ENCODE measurements at places on chromosomes 12 and 14.

DNA sequence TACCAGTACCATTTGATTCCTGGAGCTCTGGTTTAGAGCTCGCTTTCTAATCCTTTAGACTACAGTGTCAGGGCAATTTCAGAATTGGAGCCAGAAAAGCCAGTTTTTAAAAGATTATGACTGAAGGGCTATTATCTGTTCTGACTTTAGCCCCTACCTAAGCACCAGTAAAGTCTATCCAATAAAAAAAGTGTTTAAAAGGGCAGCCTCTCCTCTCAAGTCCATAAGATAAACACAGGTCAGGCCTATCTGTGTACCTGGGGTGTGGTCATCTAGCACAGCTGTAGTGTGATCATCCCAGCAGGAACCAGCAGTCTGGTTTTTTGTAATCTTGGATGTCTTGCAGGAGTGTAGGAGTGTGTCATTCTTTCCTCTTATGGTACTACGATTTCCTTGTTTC, 6.6 kb downstream of the APPL2 start:
- no peak for DNase-seq

- DNase-seq = no peak
Observed at GRCh38 chr12:38527631-38528030, 211.1 kb downstream of the ALG10B start.

DNA sequence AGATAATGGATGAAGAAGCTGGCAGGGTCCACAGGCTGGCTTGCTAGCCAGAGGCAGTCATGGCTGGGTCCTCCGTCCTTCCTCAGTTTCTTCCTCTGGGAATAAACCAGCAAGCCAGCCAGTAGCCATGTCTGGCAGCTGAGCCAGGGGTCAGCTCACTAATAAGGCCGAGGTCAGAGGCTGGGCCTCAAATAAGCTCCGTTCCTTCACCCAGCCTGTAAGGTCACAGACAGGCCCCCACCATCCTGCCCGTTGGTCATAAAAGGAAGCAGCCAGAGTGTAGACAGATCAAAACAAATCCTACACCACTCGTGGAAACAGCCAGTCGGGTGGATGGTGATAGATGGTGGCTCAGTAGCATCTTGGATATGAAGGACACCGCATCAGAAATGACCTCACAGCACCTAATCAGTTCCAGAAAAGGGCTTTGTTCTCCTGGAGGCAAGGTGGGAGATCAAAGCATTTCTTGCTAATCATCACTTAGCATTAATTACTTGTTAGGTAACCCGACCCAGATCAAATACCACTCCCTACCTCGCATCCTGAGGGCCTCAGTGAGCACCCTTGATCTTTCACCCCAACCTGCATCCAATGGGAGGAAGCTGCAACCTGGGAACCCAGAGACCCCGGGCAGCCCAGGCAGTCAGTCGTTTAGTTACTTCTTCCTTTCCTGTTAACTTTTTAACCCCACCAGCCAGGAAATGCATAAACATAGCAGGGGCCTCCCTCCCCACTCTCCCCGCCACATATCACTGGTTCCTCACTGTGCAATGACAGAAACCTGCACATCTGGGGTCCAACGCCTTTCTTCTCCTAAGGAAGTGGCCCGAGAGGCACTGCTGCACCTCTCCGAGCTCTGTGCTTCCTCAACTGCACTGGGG, 90.2 kb downstream of the KDM2B start:
- no peak for DNase-seq

GRCh38 chr14:105924951-105925591, 398.7 kb downstream of the TMEM121 start:
- no peak for DNase-seq

- no peak for DNase-seq
Observed at GRCh38 chr12:627863-628741, 35.1 kb downstream of the NINJ2 start.

DNA sequence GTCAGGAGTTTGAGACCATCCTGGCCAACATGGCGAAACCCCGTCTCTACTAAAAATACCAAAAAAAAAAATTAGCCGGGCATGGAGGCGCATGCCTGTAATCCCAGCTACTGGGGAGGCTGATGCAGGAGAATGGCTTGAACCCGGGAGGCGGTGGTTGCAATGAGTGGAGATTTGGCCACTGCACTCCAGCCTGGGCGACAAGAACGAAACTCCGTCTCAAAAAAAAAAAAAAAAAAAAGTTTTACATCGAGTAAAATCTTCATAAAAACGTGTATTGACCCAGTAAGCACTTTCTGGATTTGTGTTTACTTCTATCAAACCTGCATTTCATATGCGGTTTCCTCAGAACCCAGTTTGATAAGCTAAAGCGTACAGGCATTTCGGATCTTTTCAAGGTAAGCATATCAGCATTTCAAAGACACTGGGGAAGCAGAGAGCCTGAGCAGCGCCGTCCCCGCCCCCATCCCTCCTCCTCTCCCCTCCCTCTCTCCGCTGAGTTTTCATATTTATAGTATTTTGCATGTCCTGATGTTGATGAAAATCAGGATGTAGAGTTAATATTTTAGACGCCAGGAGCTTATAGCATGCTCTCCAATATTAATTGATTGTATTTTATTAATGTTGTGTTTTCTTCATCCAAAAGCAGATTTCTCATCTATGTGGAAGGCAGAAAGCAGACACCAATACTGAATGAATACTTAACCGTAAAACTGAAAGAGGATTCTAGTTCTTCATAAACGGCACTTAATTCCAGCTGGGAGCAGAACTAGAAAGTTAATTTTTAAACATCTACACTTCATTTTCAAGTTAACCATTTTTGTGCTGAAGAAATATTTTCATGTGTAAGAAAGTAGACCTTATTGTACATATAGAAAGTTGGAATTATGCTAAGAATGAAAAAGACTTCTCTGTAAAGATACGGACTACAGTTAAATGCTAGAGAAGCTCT, 9.2 kb upstream of the HIP1R start:
- DNase-seq = no peak

DNA sequence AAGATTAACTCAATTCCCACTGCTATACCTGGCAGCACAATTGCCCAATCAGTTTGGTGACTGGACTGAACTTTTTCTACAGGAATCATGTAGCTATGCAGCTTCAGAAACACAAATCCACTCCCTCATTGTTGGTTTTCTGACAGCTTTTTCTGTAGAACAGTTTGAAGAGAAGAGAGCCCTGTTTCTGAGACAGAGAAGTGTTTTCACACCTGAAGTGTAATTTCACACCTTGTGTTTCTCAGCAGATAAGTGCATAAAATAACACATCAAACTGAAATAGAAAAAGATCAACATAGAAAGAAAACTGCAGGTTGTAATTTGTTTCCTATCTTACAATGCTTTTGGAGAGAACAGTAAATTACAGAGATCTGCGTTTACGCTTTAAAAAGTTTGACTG, 335.6 kb downstream of the SNAPC1 start:
- DNase-seq = no peak

DNA sequence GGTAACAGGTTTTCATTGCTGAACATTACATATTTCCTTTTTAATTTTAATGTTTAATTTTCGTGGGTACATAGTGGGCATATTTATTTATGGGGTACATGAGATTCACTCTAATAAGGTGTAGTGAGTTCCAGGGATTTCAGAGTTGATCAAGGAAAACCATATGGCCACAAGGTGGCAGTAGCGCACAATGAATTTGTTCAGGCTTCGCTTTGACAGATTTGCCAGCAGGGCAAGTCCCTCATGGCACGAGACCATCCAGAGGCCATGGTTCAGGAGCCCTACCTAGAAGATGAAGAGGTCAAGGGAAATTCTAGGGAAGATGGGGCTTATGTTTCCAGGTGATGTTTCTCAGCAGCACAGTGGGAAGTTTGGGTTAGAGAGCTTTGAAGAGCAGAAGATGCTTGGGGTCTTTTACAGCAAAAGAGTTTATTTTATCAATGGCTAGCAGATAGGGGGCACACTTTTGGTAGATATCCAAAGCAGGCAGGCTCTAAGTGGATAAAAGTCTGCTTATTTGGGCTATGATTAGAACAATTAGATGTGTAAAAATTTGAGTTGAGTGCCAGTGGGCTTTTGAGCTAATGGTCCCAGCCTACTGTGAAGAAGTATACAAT, 1004.4 kb downstream of the AACS start:
- no peak for DNase-seq

- DNase-seq = no peak
Observed at GRCh38 chr12:52254965-52255751, 19.3 kb upstream of the KRT86 start.

DNA sequence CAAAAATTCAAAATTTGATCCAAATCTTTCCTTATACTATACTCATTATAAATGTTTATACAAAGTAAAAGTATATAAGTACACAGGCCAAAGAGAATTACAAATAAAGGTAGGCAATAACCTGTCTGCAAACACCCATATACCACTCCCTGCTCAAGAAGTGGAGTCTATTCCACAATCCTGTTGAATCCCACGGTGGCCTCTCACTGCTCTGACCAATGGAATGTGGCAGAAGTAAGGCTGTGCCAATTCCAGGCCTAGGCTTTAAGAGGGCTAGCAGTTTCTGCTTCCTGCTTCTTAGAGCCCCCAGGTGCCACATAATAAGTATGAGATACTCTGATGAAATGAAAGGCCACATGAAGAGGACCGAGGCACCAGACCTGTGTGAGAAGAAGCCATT, 79.8 kb upstream of the CFL2 start:
- no peak for DNase-seq

DNA sequence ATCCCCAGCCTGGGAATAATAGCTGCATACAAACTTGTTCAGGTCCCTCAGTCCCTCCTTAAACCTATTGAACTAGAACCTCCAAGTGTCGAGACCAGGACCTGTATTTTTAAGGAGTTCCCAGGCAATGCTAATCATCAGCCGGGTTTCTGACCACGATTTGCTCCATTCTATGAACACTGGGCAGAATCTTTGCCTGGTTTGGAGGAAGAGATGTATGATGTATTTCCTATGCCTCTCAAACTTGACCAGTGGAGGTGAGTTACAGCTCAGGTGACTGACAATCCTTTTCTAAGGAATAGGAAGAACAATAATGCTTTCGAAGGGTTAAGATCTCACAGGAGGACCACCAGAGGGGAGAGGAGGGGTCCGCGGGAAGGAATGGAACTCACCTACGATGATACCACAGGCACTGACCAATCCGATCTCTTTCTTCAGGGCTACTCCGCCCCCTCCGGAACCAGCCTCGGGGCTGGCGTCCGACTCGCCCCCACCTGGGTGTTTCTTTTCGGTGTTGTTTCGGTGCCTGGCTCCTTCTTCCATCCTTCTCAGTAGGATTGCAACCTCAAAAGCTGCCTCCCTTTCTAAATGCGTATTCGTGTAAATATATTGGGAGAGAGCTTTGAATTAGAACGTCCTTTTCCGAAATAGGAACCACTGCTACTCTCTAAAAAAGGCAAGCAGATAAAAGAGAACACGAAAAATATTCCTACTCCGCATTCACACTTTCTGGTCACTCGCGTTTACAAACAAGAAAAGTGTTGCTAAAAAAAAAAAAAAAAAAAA, 895 bp downstream of the SLC7A8 start:
- peak; percentile 50 for DNase-seq

DNA sequence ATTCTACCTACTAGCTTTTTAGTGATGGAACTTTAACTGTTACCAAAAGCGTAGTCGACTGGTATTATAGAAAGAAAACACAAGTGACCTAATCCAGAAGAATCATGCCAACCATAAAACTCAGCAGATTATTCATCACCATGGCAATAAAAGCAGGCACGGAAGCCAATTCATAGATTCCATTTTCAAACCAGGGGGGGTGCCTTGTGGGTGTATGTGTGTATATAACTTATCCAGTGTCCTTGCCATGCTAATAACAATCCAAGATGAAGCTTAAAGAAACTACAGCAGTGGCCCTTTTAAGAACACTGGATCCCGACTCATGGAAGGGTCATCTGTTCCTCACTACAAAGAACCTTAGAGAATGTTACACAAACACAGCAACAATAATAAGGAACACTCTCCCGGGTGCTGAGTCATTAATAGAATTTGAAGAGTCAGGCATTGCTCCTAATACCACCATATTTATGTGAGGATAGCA, 61.0 kb downstream of the EPS8 start:
- DNase-seq = no peak

- DNase-seq = no peak
Observed at GRCh38 chr12:1906579-1906978, 11.9 kb downstream of the CACNA2D4 start.

GRCh38 chr14:62946221-62946620, 99.0 kb downstream of the KCNH5 start:
- DNase-seq = no peak

- no peak for DNase-seq
Observed at GRCh38 chr12:124769163-124769530, 94.5 kb downstream of the SCARB1 start.

- peak; percentile 21 for DNase-seq
Observed at GRCh38 chr12:112992541-112993398, 14.5 kb downstream of the OAS2 start.

DNA sequence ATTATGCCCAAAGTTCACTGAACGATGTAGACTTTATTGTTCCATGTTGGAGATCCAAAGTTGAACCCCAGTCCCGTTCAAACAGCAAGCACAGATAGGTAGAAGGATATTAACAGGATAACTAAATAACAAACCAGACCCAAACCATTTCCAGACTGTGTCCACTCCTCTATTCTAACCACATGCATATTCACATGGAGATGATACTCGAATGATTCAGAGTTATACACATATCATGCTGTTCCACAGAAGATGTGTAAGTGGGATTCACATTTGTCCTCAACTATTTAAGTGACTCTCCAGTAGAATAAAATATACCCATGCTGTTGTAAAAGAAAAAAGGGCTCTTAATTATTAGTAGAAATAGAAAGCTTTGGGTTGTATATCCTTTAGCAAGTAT, 185.9 kb downstream of the ITPR2 start:
- no peak for DNase-seq
